Right renal pelvis (tissue), 4 donors: ENCODE measurements at places on chromosomes 13 and 19. TPM values are rescaled to one million over a fixed set of nuclear protein-coding genes. Genes with fewer than 3 reads are reported as not detected.

Gene ZNF723
- 0.12 TPM for polyA plus RNA-seq

Gene C1QTNF9B
- 0.20 TPM for polyA plus RNA-seq

Gene GNA15
- polyA plus RNA-seq, result 1.2 TPM

Gene PSG6
- polyA plus RNA-seq, result 0.18 TPM

Gene FFAR1
- polyA plus RNA-seq, result 0.35 TPM

DNA sequence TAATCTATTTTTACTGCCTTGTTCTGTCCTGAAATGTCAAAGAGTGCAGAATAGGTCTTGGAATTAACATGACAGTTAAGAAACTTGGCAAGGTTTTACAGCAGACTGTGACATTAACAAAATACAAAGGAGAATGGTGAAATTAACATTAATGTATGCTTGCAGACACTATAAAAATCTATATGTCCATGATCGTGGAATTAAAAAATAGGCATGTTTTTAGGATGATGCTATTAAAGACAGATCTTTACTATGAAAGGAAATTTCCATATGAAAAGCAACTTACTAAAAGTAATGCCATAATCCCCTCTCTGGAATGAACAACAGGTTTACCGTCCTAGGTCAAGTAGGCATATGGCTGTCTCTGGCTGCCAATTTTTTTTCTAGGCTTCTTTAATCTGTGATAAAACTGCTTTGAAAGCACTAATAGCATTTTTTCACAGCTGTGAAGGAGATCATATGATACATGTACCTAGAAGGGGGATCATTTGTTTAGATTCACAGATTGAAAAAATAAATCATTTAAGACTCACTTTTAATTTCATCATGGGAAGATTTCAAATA lies 291.5 kb downstream of the ZNF536 start:
- DNase-seq, result no peak

GRCh38 chr13:40101708-40102359 lies 446.4 kb downstream of the COG6 start:
- no peak for DNase-seq

DNA sequence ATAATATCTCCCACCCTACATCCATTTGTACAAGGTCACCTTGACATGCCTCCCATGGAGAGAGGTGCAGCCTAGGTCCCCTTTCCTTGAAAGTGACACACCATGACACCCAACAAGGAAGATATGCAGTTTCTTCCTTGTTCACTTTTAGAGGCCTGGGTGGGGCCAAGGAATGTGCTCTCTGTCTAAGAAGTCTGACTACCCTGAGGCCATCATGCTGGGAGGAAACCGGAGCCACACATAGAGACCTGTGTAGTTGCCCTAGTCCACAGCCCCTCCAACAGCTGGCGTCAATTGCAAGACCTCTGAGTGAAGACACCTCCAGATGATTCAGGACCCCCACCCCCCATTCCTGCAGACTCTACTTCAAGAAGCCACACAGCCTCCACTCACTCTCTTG lies 11.0 kb downstream of the SYDE1 start:
- no peak for DNase-seq

- DNase-seq, result no peak
Measured at GRCh38 chr19:38394488-38394887, 6.0 kb downstream of the SPRED3 start.

DNA sequence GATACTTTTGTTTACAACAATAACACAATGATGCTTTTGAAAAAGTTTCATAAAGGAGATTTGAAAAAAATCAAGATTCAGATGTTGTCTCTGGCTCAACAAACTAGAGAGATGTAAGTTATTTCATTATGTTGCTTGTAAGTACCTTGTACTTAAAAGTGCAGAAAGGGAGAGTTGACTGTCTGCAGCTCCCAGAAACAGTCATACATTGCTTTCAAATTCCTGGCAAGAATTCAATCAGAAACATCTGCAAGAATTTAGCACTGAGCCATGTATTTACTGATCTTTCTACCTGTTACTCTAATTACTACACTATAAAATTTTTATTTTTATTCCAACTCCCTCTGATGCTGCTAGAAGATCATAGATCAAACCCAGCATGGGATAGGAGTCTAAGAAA lies 1261.3 kb upstream of the SPRY2 start:
- DNase-seq, result no peak

- DNase-seq, result no peak
Measured at GRCh38 chr13:110185696-110186095, 121.3 kb downstream of the COL4A1 start.

DNA sequence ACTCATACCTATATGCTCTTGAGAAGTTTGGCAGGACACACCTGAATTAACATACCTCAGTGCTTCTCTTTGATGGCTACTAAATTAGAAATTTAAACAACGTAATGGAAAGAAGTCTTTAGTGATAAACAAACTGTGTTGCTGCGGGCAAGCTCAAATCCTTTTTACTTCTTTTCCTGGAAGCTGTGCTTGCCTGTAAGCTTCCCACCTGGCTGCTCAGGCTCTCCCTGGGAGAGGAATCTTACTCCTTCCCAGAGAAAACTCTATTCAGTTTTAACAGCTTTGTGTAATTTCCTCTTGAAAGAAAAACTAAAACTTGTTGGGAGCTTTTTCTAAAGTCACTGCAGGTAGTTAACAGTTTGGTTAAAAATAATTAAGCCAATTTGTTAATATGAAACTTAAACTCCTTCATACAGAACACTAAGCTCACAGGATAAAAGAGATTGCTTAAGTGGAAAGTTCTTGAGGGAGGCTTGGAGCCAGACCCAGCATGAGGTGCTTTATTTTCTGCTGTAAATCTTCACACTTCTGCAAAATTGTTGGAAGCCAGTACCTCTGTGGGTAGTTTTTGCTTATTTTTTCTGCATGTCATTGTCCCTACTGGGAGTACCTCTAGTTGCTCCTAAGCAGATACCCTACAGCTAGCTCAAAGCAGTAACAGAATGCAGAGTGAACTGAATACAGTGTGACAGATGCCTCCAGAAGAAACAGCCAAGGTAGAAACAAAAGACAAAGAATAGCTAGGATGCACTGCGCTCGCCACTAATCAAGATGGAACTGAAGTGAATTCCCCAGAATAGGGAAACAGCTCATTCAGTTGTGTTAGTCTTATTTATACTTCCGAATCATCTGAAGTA lies 1253.0 kb downstream of the PCDH17 start:
- no peak for DNase-seq
